Stimulated activated CD4-positive, alpha-beta T cell treated with anti-CD3 and anti-CD28 coated beads, Interleukin-12 subunit alpha, Interleukin-12 subunit beta, amount 100 ng/mL, for 24 hours (primary cell): ENCODE measurements at places on chromosomes 1 and 21.
A peak's percentile ranks its signal among the peaks of the same experiment; 100 is the strongest.

DNA sequence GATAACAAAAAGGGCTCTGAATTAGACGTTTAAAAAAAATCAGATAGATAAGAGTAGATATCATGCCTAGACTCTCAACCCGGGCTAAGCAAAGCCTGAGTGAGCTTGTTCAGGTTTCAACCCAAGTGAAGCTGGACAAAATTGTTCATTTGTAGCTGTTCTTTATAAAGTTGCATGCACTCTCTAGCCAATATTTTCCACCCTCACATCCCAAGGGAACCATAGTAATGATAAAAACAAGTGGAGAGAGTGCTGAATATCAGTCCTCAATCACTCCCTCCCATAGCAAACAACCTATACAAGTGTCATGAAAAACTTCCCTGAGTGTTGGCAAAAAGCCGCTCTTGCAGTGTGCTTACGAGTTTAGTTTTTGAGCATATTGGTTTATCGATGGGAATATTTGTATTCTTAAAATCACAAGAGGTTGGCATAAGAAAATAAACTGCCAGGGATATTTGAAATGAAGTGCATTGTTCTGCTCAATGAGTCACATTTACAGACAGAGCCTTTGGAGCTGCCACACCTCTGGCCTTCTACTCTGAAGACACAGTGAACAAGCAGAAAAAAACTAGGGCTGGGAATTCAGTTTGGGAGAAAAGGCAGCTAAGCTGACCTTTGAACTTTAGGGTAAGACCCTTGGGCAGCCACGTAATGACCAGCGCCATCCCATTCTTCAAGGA, 2.2 kb upstream of the CLCA2 start:
- DNase-seq, result no peak

GRCh38 chr1:8382608-8383505, 64.9 kb downstream of the SLC45A1 start:
- no peak for DNase-seq

DNA sequence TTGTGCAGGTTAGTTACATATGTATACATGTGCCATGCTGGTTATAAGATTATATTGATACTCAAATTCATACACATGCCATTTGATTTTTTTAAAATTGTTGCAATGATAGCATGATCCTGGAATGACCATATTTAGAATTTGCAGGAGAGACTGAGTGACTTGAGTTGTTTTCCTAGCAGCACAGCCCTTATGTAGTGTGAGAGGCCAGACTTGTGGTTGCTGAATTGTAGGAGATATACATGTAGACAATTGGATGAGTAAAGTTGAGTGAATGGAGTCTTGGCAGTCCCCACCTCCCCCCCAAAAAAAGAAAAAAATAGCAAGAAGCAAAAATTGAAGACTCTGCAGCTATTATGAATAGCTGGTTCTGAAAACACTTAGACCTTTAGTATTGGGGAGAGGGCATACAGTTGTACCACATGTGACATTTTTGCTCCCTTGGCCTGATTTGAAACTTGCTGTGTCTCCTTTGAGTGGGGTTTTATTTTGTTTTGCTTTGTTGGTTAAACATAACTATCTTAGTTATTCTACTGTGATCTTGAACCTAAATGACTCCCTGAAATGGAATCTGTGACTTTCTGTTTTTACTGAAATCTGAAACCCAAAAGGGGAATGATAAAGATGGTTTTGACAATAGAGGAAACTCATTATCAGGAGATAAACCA, 280.3 kb downstream of the HMCN1 start:
- no peak for DNase-seq

DNA sequence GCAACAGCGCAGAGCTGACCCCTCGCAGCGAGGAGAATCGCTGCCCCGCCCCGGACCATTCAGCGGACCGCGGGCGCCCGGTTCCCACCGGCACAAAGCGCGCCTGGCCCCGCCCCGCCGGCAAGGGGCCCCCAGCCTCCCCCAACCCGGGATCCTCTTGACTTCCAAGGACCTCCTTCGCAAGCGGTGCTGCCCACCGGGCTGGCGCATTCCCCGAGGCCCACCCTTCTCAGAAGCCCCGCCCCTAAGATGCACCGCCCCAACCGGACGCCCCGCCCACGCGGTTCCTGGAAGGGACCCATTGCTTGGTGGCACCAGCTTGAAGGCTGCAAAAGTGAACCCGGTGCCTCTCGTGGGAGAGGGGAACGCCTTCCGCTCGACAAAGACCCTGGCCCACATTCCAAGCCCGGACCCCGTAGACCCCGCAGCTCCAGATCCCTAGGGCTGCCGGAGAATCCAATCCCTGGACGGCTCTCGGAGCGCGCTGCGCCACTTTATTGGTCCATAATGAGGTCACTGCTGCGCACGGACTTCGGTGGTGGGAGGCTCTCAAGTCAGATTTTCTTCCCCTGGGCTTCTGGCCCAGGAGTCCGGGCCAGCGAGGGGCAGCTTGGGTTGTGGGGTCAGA, 2.0 kb downstream of the HES3 start:
- DNase-seq, result peak; percentile 49

DNA sequence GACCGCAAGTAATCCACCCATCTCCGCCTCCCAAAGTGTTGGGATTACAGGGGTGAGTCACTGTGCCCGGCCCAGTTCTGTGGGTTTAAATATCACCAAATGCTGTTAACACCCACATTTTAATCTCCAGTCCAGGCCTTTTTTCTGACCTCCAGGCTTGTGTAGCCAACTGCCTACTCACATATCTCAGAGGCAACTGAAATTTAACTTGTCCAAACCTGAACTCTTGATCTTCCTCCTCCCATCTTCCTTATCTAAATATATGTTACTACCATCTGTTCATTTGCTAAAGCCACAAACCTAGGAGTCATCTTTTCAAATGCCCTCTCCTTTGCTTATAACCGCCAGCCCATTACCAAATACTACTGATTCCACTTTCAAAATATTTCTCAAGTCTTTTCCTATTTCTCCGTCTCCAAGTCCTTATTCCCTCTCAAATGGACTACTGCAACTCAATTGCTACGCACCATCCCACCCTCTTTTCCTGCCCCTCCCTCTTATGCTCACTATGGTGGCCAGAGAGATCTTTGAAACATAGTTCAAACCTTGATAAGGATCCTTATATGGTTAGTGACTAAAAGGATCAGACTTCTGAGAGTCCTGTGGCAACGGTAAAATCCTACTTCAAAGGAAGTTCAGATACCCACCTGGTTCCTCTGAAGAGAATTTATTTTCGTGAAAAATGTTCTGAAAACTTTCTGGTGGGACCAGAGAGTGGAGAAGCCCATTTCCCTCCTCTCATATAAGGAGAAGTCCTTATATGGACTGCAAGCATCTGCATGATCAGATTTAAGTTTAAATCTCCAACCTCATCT, 78.5 kb upstream of the CDC42BPA start:
- DNase-seq, result no peak

GRCh38 chr1:235515844-235516512, 11.7 kb upstream of the B3GALNT2 start:
- no peak for DNase-seq

- DNase-seq, result no peak
These were observed 70.2 kb upstream of the KIF26B start for GRCh38 chr1:245084551-245084950.

GRCh38 chr1:64525116-64525686, 55.3 kb downstream of the CACHD1 start:
- DNase-seq, result no peak
